ENCODE measurements at places on chromosomes 5 and 9. TPM values are rescaled to one million over a fixed set of nuclear protein-coding genes. Genes with fewer than 3 reads are reported as not detected.

Gene CCL27
- not detected for total RNA-seq

Gene BNC2
- 19.7 TPM for total RNA-seq

Gene PRRX2
- total RNA-seq: 6.4 TPM

Gene SMIM33
- not detected for total RNA-seq

Gene RASGRF2
- 28.4 TPM for total RNA-seq

Gene JAKMIP2
- 13.4 TPM for total RNA-seq

Gene SHOC1
- not detected for total RNA-seq

Gene COL27A1
- total RNA-seq: 1.0 TPM

Gene CDH9
- total RNA-seq: not detected

Gene GABRB2
- total RNA-seq: 22.4 TPM

Gene FOXD4L4
- total RNA-seq: 0.57 TPM

Gene IARS1
- 56.2 TPM for total RNA-seq

Gene CNTNAP3B
- 19.0 TPM for total RNA-seq

Gene CAMK2A
- total RNA-seq: not detected
